BJ (cell line): ENCODE measurements at places on chromosomes 2 and 18. TPM values are rescaled to one million over a fixed set of nuclear protein-coding genes. Genes with fewer than 3 reads are reported as not detected.

DNA sequence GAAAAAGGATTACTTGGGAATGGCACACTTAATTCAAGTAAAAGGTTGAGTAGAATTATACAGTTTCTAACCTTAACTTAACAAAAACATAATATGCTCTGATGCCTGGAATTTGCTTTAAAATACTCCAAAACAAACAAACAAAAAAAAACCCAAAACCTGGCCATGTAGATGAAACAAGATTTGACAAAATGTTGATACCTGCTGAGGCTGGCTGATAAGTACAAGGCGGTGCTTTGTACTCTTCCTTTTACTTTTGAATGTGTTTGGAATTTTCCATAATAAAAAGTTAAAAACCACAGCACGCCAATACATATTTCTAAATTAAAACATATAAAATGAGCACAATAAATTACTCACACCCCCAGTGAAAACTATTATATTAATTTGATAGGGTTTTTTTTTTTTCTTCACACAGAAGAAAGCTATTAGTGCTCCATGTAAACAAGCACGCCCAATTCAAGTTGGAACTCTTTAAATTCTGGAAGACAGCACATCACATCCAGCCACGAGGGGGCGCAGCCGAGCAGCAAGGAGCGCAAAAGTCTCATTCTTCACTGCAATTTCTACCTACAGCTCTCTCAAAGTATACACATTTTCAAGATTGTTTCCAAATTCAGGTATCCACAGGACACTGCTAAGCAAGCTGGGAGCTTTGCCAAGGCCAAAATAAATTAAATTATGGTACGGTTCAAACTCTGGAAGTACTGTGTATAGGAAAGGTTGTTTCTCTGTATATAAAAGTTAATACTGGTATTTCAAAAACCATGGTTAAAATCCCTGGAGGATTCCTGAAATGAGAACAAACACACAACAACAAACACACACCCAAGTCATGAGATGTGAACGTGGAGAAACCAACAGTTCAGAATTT, 7.5 kb downstream of the SERTAD2 start:
- DNase-seq: no peak

DNA sequence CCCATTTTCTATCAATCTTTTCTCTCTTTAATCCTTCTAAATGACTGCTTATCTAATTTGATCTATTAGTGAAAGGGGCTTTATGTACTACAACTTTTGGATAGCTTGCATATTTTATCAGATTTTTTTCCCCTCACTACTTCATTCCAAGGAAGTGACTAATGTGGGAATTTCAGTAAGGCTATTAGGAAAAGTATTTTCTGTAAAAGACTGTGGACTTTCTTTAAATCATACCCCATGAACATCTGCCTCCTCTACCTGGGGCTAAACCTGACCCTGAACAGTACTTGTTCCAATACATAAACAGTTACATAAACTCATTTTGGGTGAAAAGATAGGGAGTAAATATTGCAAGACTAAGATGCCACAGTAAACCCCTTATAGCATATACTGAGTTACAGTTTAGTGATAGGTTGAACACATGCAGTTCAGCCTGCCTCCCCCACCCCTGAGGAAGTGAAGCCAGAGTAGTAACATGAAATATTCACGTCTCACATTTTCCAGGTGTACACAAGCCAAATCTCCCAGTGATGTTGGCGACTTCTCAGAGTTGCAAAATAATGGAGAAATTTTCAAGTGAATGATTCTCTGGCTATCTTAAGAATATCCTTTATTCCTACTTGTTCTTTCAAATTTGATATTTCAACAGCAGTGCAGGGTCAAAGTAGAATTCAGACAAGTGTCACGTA, 590.9 kb upstream of the ZEB2 start:
- DNase-seq: no peak

DNA sequence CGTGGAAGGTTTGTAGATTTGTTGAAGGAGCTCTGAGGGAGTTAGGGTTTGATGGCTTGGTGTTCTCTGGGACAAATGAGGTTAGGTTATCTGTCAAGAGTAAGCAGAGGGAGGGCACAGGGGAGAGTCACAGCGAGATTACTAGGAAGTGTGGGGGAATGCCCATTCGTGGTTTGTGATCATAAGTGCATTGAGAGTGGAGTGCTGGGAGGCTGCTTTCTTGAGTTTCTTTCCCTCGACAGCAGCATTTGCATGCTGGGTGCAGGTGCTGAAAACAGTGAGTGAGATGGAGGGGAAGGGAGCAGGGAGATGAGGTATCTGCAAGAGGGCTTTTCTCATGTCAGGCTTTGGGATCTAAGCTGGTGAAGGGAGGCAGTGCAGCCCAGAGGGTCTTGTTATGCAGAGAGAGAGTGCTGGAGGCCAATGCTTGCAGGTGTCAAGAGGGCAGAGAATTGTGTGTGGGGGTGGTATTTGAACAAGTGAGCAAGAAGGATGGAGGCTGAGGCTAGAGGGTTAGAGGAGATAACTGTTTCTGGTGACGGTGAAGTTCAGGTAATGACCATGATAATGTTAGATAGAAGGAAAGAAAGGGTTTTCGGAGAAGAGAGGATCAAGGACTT, 8.8 kb downstream of the RALB start:
- no peak for DNase-seq

The MEP1B gene
- not detected in 2 replicates for polyA plus RNA-seq

The POTEC gene
- polyA plus RNA-seq: not detected in 2 replicates

GRCh38 chr18:5150894-5151293, 46.2 kb downstream of the AKAIN1 start:
- DNase-seq: no peak

DNA sequence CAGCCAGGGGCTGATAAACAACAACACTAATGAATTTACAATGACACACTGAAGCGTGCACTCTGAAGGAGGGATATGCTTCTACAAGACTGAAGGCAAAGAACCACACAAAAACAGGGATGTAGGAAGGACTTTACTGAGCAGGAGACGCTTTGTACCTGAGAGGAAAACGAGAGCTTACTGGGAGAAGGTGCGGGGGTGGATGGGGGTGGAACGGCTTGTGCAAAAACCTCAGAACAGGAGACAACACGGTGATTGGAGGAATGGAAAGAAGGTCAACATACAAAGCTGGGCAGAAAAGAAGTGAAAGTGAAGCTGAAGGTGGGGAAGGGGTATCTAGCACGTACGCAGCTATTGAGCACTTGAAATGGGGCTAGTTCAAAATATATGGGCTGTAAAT, 93.1 kb downstream of the SLC8A1 start:
- no peak for DNase-seq

DNA sequence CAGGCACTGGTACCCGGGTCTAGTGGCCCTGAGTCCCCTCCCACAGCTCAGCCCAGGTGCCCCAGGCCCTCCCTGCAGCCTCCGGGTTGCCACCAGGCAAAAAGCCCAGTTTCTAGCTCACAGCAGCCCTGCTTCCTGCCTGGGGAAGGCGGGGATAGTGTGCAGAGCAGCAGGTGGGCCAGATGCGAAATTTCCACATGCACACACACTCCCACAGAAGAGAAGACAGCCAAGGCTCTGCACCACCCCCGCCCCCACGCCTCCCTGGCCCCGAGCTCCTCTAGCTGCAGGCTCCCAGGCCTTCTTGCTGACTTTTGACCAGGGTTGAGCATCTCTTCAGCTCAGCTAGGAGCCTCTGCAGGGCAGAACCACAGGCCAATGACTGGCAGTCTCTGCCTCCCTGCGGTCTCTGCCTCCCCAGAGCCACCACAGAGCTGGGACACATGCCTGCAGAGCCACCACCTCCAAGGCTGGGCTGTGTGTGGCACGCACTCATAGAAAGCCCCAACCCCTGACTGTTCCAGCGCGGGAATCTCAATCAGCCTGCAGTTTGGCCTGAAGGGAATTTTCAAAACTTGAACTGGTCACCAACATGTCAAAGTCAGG, 7.2 kb downstream of the SLC66A2 start:
- no peak for DNase-seq

- DNase-seq: no peak
These were observed 31.4 kb downstream of the MAPRE2 start for GRCh38 chr18:35072616-35073015.

- DNase-seq: no peak
These were observed 602.0 kb upstream of the PKDCC start for GRCh38 chr2:41445865-41446264.

GRCh38 chr2:216606551-216607276, 26.5 kb upstream of the IGFBP2 start:
- DNase-seq: no peak

GRCh38 chr2:66698576-66699239, 263.8 kb downstream of the MEIS1 start:
- DNase-seq: no peak

DNA sequence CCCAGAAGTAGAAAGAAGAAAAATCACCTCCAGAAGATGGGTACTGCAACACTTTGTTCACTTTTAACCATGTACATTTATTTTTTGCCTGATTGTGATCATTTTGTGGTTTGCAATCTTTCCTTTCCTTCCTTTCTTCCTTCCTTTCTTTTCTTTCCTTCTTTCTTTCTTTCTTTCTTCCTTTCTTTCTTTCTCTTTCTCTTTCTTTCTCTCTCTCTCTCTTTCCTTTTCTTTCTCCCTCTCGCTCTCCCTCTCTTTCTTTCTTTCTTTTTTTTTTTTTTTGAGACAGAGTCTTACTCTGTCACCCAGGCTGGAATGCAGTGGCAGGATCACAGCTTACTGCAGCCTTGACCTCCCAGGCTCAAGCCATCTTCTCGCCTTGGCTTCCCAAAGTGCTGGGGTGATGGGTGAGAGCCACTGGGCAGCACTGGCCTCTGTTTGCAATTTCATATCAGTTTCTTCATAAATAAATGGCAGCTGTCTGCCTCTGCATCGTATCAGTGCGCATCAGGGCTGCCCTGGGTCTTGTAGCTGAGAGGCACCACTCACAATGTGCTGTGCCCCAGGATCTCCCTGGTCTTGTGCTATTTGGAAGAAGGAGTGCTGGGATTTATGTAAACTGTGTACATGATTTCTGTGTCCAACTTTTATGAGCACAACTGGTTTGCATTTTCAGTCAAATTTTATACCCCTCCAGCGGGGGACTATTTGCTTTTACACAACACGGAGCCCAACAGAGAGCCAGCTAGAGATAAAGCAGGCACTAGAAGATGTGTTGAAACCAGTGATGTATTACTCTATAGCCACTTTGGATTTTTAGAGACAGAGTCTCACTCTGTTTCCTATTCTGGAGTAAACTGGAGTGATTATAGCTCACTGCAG, 6.9 kb upstream of the LIMS2 start:
- DNase-seq: no peak

DNA sequence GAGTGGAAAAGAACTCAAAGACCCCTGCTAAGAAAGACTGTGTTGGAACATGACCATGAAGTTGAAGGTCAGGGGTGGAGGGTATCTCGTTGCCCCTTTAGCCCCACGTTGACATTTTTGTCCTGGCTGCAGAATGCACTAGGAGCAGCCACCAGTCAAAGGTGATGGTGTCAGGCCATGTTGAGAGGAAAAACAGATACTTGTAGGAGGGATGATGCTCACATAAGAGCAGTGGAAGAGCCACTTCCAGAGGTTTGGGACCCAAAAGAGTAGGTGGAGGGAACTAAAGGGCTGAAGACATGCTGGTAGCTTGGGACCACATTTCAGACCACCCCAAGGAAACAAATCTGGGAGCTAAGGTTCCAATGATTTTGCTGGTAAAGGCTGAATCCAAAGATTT, 159.0 kb downstream of the MYO3B start:
- no peak for DNase-seq

The NEB gene
- polyA plus RNA-seq: under 0.01 and 0.01 TPM in 2 replicates

GRCh38 chr2:102264952-102265351, 46.4 kb upstream of the IL1RL1 start:
- DNase-seq: no peak

The FSHR gene
- not detected in 2 replicates for polyA plus RNA-seq

DNA sequence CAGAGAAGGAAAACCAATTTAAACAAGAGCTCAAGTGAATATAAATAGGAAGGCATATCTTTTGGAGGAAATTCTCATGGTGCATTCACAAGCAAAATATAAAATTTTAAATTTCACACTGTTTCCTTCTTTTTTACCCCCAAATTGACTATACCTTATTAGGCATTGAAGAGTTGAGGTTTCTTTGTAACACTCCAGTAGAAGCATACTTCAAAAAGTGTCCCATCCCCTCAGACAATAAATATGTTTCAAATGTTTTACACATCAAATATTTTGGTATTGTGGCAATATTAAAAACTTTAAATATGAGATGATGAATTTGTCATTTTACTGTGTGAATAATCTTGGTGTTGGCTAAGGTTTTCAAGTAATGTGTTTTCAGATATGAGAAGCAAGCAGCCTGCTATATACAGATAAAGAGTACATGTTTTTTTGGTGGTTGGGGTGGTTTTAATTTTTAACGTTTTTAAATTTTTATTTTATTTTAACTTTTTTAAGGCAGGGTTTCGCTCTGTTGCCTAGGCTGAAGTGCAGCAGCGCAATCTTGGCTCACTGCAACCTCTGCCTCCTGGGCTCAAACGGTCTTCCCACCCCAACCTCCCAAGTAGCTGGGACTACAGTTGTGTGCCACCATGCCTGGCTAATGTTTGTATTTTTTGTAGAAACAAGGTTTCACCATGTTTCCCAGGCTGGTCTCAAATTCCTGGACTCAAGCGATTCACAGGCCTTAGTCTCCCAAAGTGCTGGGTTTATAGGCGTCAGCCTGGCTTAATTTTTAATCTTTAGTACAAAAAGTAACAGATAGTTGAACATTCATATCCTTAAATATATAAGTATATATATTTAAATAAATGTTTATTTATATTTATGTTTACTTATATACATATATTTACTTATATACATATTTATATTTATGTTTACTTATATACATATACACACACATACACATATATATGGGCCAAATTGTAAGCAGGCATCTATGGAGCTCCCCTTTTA, 36.5 kb upstream of the DLX1 start:
- DNase-seq: no peak

The SCN1A gene
- 0.28 and 0.88 TPM in 2 replicates for polyA plus RNA-seq

GRCh38 chr2:136288249-136288648, 170.3 kb upstream of the CXCR4 start:
- no peak for DNase-seq

- DNase-seq: no peak
These were observed 73.9 kb upstream of the NCKAP5 start for GRCh38 chr2:133641942-133642725.

The TNP1 gene
- not detected in 2 replicates for polyA plus RNA-seq

- no peak for DNase-seq
These were observed 90.4 kb downstream of the CYP26B1 start for GRCh38 chr2:72057308-72057707.

The NEU2 gene
- not detected in 2 replicates for polyA plus RNA-seq

DNA sequence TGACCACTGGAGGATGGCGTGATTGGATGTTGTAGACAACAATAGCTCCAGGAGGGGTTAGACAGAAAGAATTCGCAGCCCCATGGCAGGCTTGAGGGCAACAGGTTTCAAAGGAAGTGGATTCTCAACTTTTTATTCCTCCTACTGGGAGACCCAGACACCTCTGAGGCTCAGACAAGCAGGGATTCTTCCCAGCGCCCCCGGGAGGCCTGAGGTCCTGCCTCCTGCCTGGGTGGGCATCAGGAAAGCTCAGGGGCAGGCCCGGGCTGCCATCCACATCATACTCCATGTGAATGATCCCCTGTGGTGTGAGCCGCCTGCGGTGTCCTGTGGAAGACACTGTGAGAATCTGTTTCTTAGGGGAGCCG, 203.5 kb downstream of the CYP26B1 start:
- DNase-seq: no peak

The CACNB4 gene
- polyA plus RNA-seq: 0.12 TPM in 2 replicates

The DLGAP1 gene
- polyA plus RNA-seq: 0.02 and 0.09 TPM in 2 replicates
